Esophagus muscularis mucosa (tissue), 4 donors: ENCODE measurements at places on chromosomes 2 and 18. TPM values are rescaled to one million over a fixed set of nuclear protein-coding genes. Genes with fewer than 3 reads are reported as not detected.

DNA sequence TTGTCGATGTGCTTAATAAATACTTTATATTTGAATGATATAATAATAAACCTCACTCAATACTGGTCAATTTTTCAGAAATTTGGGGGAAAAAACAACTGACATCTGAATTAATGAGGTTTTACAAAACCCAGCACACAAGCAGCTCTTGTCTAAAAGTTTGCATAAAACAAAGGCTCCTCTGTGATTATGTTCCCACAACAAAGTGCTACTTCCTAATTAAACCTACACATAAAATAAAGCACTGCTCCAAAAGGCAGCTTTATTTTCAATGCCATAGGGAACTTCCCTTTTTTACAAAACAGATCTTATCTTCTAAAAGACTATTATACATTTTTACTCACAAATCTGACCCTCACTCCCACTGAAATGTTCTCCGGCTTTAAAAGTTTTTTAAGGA lies 47.1 kb downstream of the LAMA1 start:
- no peak for DNase-seq

- DNase-seq: no peak
Measured at GRCh38 chr2:234266952-234267351, 216.4 kb downstream of the SPP2 start.

GRCh38 chr2:84815146-84815545 lies 65.7 kb downstream of the TRABD2A start:
- DNase-seq: no peak

DNA sequence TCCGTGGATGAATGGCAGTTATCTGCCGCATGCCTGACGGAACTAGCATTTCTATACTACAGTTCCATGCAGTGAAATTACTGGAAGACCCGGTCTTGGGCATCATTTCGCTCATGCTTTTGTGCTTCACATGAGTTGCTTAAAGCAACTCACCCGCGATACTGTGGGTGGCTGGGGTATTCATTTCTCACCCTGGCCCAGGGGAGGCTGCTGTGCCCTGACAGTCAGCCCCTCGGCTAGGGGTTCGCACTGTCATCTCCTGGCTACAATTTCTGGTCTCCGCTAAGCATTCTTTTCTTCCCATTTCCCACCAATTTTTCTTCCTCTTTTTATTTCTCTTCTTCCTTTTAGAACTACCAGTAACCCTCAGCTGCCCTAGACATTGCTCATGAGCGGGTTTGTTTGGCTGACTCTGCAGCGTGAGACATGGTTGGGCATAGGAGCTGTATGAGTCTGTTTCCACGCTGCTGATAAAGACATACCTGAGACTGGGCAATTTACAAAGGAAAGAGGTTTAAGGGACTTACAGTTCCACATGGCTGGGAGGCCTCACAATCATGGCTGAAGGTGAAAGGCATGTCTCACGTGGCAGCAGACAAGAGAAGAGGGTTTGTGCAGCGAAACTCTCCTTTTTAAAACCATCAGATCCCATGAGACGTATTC lies 16.5 kb upstream of the CNDP2 start:
- DNase-seq: no peak

GRCh38 chr2:218166791-218167190 lies at the start of gene CXCR1:
Gene CXCR1, minus strand, starts transcription at chr2:218166962. Its CDS starts 1,751 bp downstream, at chr2:218165211.
- DNase-seq: no peak

GRCh38 chr18:64132871-64133270 lies 16.0 kb downstream of the LINC00305 start:
- DNase-seq: no peak

GRCh38 chr2:78564666-78565065 lies 460.8 kb upstream of the REG3G start:
- no peak for DNase-seq

- DNase-seq: no peak
Measured at GRCh38 chr2:229083606-229084340, 187.3 kb downstream of the PID1 start.

GRCh38 chr2:7745369-7745768 lies 828.2 kb downstream of the RNF144A start:
- DNase-seq: no peak

DNA sequence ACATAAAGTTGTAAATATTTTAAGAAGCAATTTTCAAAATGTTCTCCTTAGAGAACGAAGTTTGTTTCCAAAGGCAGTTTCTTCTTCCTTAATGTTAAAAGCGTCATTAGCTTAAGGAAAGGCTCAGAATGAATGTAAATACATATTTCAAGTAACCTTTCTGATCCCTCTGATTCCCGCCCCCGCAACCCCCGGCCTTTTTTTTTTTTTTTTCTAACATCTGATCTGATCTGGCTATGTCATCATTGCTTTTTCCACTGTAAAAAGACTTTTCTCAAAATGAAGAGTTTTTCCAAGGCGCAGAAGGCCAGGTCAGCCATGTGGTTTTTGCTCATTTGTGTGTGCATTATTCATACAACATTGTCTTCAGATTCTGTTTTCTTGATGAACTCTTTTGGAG lies 57.1 kb upstream of the MEIS1 start:
- DNase-seq: no peak

DNA sequence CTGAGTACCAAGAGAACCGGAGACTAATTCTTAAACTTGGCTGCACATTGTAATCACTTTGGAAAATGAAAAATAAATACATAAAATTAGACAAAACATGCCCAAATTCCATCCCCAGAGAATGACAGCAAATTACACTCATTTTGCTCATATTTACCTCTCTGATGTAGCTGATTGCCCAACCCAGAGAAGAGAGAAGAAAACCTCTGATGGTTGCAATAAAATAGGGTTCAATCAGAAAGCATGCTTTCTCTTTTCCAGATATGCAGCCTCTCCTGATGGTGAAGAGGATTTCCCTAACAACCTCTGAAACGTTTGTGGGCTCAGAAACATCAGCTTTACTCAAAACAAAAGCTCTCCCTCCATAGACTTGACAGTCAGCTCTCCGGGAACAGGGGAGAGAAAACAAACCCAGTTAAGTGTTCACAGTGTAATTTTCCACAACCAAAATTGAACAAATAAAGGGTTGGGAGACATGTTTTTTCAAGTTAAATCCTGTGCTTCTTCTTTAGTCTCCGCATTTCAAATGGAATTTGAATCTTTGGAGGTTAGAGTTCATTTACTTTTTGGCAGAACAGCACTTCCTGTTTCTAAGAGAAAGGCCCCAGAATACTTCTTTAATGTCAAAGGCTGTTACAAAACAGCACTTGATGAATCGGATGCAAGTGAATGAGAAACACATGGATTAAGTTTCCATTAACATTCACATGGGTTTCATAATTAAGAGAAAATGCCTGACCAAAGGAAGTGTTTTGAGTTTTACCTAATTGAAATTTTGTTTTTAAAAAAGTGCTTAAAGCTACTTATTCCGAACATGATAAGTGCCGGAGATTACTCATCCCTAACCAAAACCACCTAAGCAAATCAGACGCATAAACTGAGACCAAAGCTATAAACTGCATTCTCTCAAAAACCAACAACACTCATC lies 570.1 kb upstream of the SYT4 start:
- no peak for DNase-seq

DNA sequence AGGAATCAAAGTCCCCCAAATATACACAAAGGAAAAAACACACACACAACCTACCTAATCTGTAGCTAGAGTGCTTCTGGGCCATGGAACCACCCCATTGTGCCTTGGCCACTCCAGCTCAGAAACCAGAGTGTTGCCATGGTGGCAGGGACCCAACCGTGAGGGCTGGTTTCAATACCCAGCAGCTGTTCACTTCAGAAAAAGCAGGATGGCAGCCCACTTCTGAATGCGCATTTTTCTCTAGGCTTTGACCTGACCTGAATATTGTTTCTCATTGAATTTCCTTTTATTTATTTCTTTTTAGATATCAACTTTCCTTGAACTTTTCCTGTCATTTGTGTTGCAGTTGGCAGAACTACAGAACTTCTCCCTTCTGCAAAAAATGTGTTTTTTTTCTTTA lies 43.0 kb upstream of the EHBP1 start:
- no peak for DNase-seq

DNA sequence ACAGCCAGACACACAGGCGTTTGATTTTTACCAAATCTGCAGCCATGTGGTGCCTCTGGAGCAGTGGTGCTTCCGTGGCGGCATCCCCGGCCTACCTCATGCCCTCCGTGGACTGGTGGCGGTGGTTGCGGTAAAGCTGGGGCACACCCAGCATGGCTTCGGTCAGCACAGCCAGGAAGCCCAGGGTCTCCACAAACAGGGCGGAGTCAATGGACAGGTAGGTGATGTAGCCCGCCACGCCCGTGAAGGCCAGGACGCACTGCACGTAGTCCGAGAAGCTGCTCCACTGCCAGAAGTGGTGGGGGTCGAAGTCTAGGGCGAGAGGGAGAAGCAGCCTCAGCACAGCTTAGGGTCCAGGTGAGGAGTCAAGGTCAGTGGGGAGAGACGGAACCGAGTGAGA lies 32.4 kb downstream of the SLC66A2 start:
- no peak for DNase-seq

DNA sequence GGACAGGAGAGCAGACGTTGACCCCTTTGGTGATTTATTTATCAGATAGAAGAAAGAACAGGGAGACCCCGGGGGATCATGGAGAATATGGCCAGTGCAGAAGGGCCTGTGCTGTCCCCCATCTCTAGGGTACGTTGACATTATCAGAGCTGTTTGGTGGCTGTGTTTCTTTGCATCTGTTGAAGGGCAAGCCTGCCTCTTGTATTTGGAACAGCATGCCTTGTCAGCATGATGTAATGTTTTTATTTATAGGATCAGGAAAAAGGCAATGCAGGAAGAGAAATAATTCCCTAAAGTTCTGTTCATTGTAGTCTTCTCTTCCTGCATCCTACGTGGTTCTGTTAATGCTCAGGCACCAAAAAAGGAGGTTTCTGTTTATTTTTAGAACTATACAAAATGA lies 49.8 kb upstream of the CABYR start:
- peak; percentile 68 for DNase-seq

- DNase-seq: peak; percentile 47
Measured at GRCh38 chr2:108323619-108324018, 34.9 kb downstream of the SULT1C2 start.

- DNase-seq: no peak
Measured at GRCh38 chr2:134836986-134837385, 1.4 kb upstream of the ACMSD start.

- no peak for DNase-seq
Measured at GRCh38 chr2:240974771-240975572, 23.4 kb upstream of the SNED1 start.

GRCh38 chr2:240195316-240195861 lies 54.9 kb upstream of the OTOS start:
- DNase-seq: no peak

DNA sequence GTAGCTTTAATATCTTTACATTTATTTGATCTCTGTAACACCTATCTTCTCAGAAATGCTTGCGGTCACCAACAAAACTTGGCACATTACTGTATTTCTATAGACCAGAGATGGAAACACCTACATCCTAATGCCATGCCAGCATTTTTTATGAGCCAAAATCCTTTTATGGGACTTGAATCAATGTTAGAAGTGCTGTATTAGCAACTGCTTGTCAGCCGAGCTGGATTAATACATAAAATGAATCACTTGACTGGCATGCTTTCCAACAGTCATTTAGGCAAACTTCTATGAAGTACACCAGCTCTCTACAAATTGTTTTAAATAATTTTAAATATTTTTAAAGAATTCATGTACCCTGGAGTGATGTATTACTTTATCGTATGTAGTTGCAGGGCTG lies 272.9 kb upstream of the NRP2 start:
- no peak for DNase-seq

DNA sequence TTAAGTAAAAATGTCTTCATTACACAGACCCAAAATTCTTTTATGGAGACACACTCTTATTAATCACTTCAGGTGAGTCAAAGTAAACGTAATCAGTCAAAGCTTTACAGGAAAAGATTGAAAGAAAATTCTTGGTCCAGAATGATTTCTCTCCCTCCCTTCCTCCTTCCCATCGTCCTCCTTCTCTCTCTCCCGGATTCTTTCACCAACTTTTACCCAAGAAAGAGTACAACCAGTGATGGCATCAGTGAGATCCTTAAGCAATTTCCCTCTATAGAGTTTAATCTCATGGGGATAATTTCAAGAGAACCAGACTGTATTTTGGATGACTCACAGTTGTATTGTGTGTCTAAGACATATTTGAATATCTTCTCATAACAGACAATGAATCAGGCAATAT lies 258.1 kb downstream of the ALK start:
- DNase-seq: no peak

GRCh38 chr2:157596992-157597681 lies 31.5 kb downstream of the ACVR1C start:
- DNase-seq: no peak

DNA sequence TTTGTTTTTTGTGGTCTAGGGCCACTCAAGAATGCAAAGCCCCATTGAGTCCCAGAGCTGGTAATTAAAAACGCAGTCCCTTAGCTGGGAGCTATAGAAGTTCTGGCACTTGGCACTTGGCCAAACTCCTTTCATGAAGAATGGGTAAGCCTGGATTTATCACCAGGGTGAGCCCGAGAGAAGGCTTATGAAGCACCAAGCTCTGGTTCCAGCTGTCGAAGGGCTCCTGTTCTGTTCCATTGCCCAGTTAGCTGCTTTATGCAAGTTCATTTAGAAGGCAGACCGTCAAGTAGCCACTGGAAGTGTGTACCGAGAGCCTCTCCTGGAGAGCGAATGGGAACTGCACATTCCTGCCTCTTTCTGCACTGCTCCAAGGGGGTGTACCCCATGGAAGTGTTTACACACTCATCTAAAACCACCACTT lies 14.2 kb downstream of the ECEL1 start:
- no peak for DNase-seq

- peak; percentile 93 for DNase-seq
Measured at GRCh38 chr2:30147715-30148610, 1.2 kb downstream of the YPEL5 start.

Gene CYP27C1
- under 0.01 TPM for total RNA-seq

Gene GULP1
- 33.3 TPM for total RNA-seq

Gene SERPINB11
- not detected for total RNA-seq

Gene SERPINB5
- total RNA-seq: not detected

Gene NDC80
- total RNA-seq: 0.42 TPM

Gene NEB
- 0.23 TPM for total RNA-seq

Gene NAGK
- total RNA-seq: 49.0 TPM

Gene OTOS
- total RNA-seq: not detected

Gene CASP10
- total RNA-seq: 2.2 TPM

Gene CYP27A1
- 20.7 TPM for total RNA-seq

Gene DYNAP
- not detected for total RNA-seq

Gene KLHL29
- total RNA-seq: 22.5 TPM

Gene PTPN18
- total RNA-seq: 60.2 TPM

Gene CHRNA1
- not detected for total RNA-seq

Gene CHN1
- 28.1 TPM for total RNA-seq
